ENCODE measurements at places on chromosomes 6 and 20. TPM values are rescaled to one million over a fixed set of nuclear protein-coding genes. Genes with fewer than 3 reads are reported as not detected.

TPD52L1 gene
- total RNA-seq: 2.9 TPM

GPR6 gene
- not detected for total RNA-seq

STMN3 gene
- total RNA-seq: 2.7 TPM

KIF16B gene
- 6.7 TPM for total RNA-seq

GATA5 gene
- total RNA-seq: not detected

GUCA1A gene
- total RNA-seq: not detected

SLC22A7 gene
- total RNA-seq: not detected

CTAGE9 gene
- not detected for total RNA-seq

NAPB gene
- 5.8 TPM for total RNA-seq

CNKSR3 gene
- total RNA-seq: 4.0 TPM

SLPI gene
- total RNA-seq: 0.19 TPM

GHRH gene
- not detected for total RNA-seq

MCM9 gene
- total RNA-seq: 9.8 TPM

HLA-DOB gene
- total RNA-seq: not detected

RBPJL gene
- not detected for total RNA-seq

KCNG1 gene
- 8.6 TPM for total RNA-seq

NRM gene
- total RNA-seq: 1.4 TPM

TMEM74B gene
- total RNA-seq: 1.6 TPM

PDE7B gene
- 15.5 TPM for total RNA-seq

OTOR gene
- total RNA-seq: not detected

PRSS16 gene
- total RNA-seq: not detected

EPHA7 gene
- total RNA-seq: 0.09 TPM

CST1 gene
- 0.38 TPM for total RNA-seq

GNRH2 gene
- total RNA-seq: 0.18 TPM
